ENCODE measurements at places on chromosomes 7 and 10. TPM values are rescaled to one million over a fixed set of nuclear protein-coding genes. Genes with fewer than 3 reads are reported as not detected.

The HHEX gene
- 0.48 TPM for total RNA-seq

DNA sequence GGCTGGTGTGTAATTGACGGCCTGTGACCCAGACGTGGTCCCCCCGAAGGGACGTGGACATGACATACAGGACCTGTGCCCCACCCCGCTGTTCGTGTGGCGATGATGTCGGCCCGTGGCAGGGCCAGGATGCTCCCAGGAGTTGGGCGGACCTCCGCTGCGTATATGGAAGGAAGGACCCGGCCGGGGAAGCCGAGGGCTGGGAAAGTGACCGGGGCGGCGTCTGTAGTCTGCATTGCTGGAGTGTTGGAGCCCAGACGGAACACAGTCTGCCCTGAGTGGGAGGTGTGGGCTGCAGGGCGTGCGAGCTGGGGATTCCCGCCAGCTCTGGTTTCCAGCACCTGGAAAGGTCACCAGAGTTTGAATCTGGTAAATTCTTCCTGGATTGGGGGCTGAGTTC lies 45.0 kb upstream of the FOXL3 start:
- DNase-seq, result no peak

GRCh38 chr7:17640730-17641377 lies 299.4 kb downstream of the SNX13 start:
- peak; percentile 72 for DNase-seq

DNA sequence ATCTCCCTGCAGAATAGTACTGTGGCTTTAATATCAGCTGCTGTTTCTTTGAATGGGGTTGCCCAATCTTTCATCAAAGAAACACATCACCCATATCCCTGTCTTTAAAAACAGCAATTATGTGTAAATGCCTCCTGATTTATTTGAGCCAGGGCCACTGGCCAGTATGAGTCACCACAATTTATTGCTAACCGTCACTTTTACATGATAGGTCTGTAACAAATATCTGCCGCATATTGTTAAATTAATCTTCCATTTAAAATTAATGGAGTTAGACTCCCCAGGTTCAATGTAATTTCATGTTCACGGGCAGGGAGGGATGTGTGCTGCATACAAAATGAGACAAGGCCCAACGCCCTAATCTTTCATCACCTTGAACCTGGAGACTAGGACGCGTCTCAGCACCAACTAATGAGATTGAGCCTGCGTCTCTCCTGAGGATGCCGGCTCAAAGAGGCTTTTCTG lies 673.4 kb downstream of the AUTS2 start:
- no peak for DNase-seq

GRCh38 chr7:37942934-37943610 lies 22.6 kb downstream of the EPDR1 start:
- DNase-seq, result no peak

- no peak for DNase-seq
These were observed 9.8 kb upstream of the GIMAP5 start for GRCh38 chr7:150727381-150727780.

DNA sequence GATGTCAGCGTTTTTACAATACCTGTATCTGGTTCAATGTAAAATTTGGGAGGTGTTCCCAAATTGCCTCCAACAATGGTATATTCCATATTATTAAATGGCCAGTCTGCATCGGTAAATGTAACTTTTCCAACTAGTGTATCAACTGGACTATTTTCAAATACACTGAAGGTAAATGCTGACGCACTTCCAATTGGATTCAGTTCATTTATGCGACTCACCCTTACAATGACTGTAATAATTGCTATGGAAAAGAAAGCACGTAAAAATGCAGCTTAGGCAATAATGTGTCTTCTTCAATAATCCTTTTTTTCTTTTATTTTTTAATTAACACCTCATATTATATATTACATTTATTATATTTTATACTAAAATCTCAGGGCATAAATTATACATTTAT lies 209.1 kb downstream of the HGF start:
- no peak for DNase-seq

DNA sequence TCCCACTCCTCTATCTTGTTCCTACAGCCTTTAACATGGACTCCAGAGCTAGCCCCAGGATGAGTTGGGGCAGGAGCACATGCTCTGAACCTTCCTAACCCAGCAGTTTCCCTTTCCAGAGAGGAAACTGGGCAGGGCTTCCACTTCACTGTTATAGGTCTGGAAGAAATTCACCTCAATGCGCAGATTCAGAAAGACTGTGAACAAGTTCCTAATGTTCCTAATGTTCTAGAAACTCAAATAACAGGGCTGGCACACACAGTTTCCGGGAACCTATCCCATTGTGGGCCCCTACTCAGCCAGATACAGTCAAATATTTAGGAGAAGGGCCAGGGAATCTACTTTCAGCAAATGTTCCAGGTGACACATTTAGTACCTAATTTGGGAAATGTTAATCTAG lies 29.7 kb downstream of the ABCC2 start:
- DNase-seq, result no peak

- DNase-seq, result no peak
These were observed 46.5 kb downstream of the LGI1 start for GRCh38 chr10:93804200-93804599.

The ZNF239 gene
- 1.8 TPM for total RNA-seq

GRCh38 chr7:55448526-55448925 lies 83.4 kb downstream of the LANCL2 start:
- no peak for DNase-seq

GRCh38 chr7:116963234-116963633 lies 9.9 kb downstream of the ST7 start:
- no peak for DNase-seq

The IL2RA gene
- not detected for total RNA-seq

DNA sequence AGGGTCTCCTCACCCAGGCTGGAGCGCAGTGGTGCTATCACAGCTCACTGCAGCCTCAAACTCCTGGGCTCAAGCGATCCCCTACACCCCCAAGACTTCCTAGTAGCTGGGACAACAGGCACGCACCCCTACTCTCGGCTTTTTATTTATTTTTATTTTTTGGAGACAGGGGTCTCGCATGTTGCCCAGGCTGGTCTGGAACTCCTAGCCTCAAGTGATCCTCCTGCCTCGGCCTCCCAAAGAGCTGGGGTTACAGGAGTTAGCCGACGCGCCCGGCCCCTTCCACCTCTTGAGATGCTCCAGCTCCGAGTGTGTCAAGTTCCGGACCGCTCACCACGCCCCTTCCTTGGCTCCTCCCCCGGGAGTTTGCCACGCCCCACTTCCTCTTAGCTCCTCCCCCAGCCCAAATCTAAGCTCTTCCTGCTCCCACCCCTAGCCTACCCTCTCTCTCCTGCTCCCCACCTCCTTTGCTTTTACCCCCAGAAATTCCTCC lies 6.3 kb downstream of the NAT16 start:
- no peak for DNase-seq

- DNase-seq, result peak; percentile 11
These were observed 782 bp downstream of the IFIT5 start for GRCh38 chr10:89414879-89415821.

DNA sequence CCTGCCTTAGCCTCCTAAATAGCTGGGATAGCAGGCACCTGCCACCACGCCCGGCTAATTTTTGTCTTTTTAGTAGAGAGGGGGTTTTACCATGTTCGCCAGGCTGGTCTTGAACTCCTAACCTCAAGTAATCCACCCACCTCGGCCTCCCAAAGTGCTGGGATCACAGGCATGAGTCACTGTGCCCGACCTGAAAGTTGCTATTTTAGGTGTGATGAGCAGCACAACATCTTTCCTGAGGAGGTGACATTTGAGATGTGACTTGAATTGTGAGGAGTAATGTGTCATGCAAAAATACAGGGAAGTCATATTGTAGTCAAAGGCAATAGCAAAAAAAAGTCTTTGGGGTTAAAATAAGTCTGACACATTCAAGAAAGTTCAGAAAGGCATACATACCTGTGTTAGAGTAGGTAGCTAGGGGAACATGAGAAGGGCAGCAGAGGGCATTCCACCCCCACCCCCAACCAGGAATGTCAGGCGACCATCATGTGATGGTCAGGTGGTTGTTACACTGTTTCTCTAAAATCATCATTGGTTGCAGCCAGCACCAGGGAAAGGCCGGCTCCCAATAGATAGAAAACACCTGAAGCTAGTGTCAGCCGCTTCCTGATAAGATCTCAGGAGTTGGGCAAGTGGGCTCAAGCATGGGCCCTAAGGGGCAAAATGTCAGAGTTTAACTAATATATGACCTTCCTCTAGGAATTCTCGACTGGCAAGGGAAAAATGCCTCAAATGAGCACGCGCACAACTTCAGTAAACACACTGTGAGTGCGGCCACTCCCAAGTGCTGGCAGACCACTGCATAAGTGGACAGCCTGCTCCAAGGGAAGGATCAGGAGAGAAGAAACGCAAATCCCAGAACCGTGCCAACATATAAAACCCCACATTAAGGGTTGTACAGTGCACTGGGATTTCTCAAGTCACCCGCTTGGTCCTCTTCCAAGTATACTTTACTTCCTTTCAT lies at the start of gene TACC2:
TSS of gene TACC2 (plus strand) at position 803 of the 964 bp plus-strand sequence. CDS start 32,819 bp downstream, outside the sequence.
- DNase-seq, result no peak

The ACSL5 gene
- total RNA-seq, result 0.11 TPM

DNA sequence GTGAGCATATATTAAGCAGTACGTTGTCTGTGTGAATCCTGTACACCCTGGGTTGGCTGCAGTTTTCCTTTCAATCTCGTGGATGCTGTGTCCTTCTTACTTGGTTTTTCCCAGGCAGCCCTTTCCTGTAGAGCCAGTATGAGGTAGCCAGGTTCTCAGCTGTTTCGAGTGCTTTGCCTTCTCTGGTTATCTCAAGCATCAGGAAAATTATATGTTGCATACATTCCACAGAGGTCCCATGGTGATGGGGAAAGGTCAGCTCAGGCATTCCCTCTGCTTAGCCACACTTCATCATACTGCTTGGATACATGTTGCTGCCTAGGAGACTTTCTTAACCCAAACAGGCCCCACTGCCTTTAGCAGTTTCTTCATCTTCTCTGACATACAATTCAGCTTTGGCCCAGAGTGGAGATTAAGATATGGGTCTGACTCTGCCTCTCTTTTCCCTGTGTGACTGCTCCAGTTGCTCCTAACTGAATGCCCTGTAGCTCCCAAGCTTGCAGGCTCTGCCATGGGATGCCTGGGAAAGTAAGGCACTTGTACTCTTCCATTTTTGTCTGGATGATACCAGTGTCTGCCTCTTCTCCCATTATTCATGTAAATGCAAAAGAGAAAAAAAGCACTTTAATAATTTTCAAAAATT lies 11.3 kb downstream of the GNAI1 start:
- peak; percentile 38 for DNase-seq

- DNase-seq, result no peak
These were observed 287.6 kb upstream of the TPK1 start for GRCh38 chr7:145123502-145123901.

GRCh38 chr7:156603629-156604028 lies 36.9 kb upstream of the RNF32 start:
- DNase-seq, result no peak

DNA sequence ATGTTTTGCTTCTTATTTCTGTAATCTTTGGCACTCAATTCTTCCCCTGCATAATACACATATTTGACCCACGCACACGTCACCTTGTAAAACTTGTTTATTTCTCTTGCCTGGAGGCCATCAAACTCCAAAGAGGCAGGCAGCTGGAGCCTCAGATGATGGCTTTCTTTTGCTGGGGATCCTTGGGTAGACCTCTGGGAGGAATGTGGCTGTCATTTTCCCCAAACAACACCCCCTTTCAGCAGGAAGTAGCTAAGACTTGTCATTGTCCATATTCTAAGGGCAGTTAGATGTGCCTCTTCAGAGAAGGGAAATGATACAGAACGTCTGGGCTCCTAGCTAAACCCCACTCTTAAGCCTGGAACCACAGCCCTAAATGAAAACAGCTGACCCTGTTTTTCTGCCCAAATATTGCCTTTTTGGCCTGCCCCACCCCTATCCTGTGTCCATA lies 111.3 kb downstream of the ITGB8 start:
- no peak for DNase-seq

DNA sequence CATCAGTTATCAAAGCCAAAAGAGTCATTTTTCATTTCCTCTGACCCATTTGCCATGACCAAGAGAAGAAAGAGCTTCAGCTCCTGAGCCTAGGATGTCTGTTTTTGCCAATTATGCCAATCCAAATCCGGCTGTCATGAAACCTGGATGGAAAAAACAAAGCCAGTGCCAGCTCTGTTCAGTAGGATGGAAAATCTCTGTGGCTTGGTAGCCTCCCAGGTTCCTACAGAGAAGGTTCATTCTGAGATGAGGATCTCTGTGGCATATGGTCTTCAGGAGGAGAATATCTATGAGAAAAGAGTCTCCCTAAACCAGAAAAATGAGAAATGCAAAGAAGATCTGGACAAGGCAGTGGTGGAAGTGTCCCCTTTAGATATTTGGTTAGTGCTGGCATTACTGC lies 475.4 kb downstream of the CNTNAP2 start:
- DNase-seq, result no peak

The CYP2C9 gene
- total RNA-seq, result not detected

DNA sequence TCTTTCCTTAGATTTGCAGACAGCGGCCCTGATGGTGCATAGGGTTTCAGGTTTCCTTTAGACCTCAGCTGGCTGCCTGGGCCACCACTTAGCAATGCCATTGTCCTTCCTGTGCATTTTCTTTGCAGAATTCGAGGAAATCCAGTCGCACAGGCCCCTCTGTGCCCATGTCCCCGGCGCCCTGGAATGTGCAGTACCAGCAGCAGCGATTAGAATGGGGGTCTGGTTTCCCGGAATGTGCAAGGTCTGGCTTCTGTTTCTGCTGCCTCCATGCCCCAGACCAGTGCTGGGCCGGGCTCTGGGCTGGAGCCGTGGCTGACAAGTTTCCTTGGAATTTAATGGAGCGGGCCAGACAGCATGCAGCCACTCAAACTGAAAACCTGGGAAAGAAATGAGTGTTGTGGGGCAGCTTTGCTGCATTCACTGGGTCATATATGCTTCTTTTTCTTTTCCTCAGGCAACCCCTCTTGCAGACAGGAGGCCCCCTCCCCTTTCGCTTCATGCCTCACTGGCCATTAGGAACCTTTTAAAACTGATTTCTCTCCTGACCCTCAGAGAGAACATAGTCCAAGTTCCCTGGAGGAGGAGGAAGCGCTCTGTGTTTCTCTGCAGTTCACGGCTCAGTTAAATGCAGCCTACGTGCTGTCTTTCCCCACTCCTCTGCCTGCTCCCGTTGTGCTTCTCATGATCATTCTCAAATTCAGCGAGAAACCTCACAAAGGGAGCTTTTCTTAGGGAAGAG lies 14.4 kb downstream of the HTRA1 start:
- DNase-seq, result no peak

- peak; percentile 63 for DNase-seq
These were observed at the start of gene CTTNBP2 for GRCh38 chr7:117873310-117874190. TSS of gene CTTNBP2 (minus strand) at chr7:117873441. CDS start at chr7:117873415, 26 bp downstream.

DNA sequence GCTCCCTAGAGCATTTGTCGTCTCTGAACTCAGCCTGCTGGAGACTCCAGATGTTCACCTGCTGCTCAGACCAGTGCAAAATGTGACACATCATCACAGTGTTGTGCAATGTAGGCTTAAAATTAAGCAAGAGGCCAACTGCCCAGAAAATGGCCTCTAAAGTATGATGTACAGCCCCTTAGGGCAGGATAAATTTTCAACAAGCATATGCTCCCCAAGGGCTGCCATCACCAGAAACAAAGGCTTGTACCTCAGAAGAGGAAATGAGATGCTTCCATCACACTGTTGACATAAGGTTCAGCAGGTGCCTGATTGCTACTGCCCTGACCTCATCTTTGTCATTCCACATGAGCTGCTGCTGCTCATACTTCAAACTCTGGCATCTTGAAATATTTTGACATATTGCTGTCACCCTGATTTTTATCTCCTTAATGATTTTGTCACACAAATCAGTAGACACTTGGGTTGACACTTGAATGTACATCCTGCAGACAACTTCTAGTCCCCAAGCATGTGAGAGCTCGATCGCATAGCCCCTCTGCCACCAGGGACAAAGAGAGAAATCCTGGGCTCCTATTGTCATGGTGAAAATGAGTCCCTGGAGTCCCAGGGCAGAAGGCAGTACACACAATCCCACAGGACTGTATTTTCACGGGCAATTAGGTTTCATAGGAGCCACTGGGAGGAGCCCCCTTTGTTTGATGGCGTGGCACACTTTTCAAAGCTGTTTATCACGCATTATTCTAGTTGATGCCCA lies 219.7 kb upstream of the STK17A start:
- DNase-seq, result no peak

Data from SK-MEL-5 (cell line).